ENCODE measurements at places on chromosomes 6 and 20.

DNA sequence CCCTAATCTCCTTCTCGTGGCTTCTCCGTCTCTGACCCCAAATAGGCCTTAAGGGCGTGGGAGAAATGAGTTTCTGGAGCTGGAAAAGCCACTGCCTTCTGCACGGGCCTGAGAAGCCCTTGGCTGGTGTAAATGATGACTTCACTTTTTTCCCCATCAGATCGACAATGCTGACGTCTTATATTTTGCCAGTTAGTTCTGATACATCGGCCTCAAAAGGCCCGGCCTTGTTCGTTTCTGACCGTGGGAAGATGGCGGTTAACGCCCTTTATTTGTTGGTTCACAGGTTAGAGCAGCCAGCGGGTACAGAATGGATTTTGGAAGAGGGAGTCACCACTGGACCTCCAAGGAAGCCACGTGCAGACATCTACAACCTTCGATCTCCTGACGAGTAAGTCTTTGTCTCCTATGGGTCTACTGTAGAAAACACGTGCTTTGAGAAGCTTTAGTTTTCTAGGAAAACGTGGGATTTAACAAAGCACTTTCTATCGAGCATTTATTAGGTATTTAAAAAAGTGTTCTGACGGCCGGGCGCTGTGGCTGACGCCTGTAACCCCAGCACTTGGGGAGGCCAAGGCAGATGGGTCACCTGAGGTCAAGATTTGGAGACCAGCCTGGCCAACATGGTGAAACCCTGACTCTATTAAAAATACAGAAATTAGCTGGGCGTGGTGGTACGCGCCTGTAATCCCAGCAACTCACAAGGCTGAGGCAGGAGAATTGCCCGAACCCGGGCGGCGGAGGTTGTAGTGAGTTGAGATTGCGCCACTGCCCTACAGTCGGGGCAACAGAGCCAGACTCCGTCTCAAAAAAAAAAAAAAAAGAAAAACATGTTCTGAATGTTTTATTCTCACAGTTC is 1.2 kb upstream of the ZNFX1 start:
- DNase-seq = no peak

- DNase-seq = no peak
Observed at GRCh38 chr20:5508044-5508443, 191.3 kb upstream of the PROKR2 start.

- DNase-seq = no peak
Observed at GRCh38 chr6:42411406-42411805, 40.3 kb downstream of the TRERF1 start.

GRCh38 chr6:167565884-167566599 is 241.2 kb downstream of the TTLL2 start:
- DNase-seq = peak; percentile 56

DNA sequence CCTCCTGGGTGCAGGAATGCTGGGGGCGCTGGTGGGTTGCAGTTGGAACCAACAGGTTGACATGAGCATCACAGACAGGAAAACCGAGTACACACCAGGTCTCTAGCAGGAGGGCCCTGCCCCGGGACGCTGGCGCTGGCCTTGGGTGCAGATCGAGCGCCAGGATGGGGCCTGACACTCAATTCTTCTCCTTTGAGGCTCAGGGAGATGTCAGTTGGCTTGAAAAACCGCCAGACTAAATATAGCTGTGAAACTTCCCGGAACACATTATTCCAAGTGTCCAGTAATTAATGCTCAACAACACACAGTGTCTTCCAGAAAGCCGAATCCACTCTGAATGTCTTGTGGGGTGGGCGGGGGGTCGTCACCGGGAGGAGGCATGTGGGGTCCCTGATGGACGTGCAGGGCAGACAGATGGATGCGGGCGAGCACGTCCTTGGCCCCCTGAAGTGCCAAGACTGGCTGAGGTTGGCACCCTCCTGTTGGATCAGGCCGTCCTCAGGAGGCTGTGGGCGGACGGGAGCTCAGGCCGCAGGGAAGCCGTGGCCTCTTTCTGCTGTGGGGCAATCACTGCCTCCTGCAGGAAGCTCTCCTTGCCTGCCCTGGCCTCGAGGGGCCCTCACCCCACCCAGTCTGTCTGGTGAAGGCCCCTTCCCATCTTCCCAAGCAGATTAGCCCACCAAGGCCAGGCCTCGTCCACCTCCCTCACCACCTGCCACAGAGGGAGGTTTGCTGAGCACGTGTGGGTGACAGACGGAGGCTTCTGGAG is 19.4 kb upstream of the GATA5 start:
- DNase-seq = no peak

GRCh38 chr6:35294308-35294945 is 3.2 kb upstream of the DEF6 start:
- DNase-seq = no peak

DNA sequence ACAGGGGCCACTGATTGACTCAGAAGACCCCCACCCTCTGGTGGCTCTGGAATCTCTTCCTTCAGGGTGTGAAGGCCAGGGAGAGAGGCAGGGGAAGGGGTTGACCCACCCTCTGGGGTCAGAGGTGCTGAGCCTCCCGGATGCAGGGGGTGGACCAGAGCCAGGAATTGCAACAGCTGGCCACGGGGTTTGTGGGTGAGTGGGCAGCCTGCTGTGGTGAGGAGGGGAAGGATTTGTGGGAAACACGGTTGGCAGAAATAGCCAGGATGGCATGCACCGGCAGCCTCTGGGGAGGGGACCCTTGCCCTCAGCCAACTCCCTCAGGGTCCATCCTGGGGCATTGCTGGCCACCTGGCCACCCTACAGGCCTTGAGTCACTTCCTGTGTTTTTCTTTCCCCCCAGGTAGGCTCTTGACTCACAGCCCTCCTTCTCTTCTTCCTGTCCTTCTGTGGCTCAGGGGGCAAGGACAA is 92.8 kb downstream of the MRPL14 start:
- no peak for DNase-seq

- DNase-seq = no peak
Observed at GRCh38 chr20:20711413-20711812, 1.0 kb downstream of the RALGAPA2 start.
